Stimulated activated CD8-positive, alpha-beta memory T cell treated with anti-CD3 and anti-CD28 coated beads, Interleukin-15, amount 100 ng/mL, for 48 hours (primary cell): ENCODE measurements at places on chromosomes 7 and 10.
A peak's percentile ranks its signal among the peaks of the same experiment; 100 is the strongest.

DNA sequence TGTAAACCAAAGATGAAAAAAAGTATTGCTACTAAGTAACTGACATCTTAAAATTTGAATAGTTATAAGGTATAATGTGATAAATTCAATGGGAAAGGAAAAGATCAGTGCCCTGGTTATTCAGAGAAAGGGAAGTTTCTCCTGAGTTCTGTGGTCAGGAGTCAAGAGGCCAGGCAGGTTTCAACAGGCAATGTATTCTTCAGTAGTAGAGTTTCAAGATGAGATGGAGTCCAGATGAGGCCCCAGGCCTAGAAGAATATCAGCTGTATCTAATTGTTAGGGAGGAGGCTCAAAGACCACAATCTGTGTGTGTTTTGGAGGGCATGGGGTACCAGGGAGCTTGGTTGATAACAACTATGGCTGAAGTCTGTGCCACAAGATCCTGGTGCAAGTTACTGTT lies 101.4 kb upstream of the DLX6 start:
- DNase-seq, result no peak

GRCh38 chr7:50415844-50416364 lies 34.2 kb downstream of the FIGNL1 start:
- no peak for DNase-seq

DNA sequence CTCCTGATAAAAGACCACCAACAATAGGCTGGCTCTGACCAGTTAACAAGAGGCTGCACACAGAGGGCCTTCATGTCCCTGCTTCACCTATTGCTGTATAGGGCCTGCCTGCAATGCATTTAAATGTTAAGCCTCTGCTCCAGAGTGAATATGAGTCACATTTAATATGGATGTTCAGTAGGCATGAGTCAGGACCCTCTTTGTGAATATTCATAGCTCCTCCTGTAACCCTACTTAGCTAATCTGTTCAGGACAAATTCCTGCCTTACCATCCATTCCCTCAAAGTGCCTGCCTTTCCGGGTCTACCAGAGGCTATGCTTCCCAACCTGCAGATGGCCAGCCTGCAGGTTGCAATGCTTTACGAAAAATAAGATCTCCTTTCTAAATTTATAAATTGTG lies 32.5 kb downstream of the ARHGAP22 start:
- DNase-seq, result no peak

DNA sequence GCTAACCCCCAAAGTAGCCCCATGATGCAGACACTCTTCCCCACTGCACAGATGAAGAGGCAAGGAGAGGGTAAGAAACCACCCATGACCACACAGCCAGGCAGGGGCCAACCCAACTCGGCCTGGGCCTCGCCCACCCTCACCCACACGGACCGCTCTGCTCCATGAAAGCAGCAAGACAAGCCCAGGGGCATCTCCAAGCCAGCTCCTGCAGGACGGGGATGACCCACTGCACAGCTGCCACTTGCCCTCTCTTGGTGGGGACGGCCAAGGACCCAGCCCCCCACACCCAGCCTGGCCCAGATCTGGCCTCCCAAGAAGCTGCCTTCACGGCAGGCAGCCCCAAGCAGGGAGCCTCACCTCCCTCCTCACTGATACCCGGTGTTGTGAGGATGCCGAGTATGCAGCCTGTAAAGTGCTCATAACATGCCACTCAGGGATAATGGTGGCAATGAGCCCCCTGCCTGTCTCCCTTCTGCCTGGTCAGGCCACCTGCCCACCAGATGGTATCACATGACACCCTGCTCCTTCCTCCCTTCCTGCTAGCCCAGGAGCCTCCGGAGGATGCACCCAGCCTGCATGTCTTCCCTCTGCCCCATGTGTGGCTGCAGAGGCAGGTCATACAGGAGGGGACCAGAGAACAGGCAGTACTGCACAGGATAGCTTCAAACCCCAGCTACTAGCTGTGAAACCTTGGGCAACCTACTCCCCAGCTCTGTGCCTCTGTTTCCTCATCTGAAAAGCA lies 23.3 kb downstream of the OGDHL start:
- no peak for DNase-seq

DNA sequence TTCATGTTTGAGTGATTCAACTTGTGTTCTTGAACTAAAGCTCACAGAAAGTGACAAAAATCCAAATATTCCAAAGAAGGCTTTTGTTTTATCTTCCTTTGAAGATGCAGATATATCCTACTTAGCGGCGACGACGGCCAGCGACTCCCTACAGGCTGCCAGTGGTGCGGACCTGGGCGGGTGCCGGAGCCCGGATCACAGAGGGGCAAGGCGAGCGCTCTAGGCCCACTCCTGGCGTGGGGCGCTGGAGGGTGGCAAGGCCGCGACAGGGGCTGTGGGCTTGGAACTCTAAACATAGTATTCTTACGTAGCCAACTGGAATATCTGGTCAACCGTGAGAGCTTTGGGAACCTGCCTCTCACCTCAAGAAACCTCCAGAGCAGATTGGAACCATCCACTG lies 914 bp upstream of the GIMAP7 start:
- no peak for DNase-seq

DNA sequence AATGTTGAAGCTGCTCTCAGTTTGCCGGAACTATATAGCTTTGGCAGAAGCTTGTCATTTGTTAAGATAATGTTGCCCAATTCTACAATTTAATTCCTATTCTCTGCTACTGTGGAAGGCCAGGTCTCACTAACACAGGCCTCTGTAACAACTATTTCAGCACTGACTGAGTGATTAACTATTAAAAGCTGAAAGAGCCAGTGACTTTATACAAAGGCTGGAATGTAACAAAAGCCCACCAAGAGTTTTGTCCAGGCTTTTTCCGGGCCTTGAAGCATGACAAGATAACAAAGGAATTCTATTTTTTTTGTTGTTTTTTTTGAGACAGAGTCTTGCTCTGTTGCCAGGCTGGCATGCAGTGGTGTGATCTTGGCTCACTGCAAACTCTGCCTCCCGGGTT lies 795.6 kb downstream of the PHTF2 start:
- no peak for DNase-seq

DNA sequence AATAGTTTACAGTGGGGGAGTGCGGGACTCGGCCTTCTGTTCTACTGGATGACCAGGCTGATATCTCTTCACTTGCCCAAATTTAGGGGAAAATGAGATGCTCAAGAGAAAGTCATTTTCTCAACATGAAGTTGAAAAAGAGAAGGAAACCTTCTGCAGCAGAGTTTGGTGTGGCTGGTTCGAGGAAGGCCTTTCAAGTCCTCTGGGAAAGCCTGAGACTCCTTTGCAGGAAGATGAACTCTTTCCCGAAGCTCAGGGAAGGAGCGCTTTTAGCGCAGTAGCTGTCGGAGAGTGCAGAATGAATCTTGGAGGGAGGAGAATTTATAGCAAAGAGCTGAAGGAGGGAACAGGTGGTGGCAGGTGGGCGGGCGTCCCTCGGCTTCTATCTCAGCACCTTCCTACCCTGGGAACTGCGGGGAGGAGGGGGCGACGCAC lies at the start of gene ATOH7:
Gene ATOH7 (minus strand): TSS at position 297 of the 435 bp plus-strand sequence. CDS start 436 bp downstream, outside the sequence.
- no peak for DNase-seq

DNA sequence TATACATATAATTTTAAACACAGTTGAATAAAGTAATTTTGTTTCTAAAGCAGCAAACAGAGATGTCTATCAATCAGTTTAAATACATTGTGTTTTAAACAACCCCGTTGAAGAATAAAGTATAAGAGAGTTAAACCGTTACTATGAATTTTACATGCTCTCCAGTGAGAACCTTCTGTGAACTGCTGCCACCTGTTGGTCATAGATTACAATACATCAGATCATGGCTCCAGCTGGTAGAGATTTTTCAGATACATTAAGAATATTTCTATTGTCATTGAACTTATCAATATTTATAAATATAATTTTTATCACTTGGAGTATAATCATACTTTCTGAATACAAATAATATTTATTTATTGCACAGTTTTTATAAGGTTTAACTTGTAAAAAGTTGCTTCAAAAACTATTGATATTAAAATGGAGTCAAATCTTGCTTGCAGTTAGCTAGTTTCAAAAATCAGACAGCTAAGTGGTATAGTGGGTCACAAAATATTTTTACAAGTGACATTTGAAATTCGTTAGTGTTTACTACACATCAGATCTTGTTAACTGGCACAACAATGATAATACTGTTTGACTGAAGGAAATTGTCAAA lies 561.2 kb upstream of the PHF14 start:
- no peak for DNase-seq

DNA sequence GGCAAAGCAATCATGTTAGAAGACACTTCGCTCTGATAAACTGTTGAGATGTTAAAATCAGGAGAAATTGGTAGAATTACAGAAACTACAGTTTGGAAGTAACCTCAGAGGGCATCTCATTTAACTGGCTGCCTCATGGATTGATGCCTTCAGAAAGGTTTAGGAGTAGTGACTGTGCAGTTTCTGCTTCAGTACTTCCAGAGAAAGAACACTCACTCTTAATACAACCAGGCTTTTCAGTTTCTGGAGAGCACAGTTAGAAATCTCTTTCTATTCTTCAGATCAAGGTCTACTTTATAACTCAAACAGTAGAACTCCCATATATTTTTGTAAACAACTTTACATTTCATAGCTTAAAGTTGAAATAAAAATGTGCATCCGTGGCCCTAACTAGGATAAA lies 1358.9 kb upstream of the LRRTM3 start:
- DNase-seq, result no peak

- no peak for DNase-seq
Measured at GRCh38 chr7:132392713-132393112, 183.6 kb downstream of the PLXNA4 start.

GRCh38 chr7:101278461-101279292 lies 33.8 kb upstream of the FIS1 start:
- no peak for DNase-seq

GRCh38 chr10:47042199-47042473 lies 130.9 kb downstream of the PTPN20 start:
- no peak for DNase-seq

DNA sequence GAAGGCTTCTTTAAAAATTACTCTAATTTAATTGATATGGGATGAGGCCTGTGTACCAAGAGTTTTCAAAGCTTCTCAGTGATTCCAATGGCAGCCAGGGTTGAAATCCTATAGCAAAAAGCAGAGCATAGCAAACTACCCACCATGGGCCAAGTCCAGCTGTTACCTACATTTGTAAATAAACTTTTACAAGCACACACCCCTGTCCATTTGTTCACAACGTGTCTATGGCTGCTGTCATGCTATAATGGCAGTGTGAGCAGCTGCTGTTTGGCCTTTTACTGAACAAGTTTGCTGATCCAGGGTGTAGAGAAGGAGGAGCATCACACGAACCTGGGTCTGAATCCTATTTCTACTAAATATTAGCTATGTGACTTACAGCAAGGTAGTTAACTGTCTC lies 50.0 kb downstream of the NPY start:
- DNase-seq, result no peak

GRCh38 chr7:51299391-51300133 lies 17.0 kb downstream of the COBL start:
- DNase-seq, result no peak

GRCh38 chr10:44460416-44460815 lies 75.5 kb upstream of the CXCL12 start:
- DNase-seq, result no peak

DNA sequence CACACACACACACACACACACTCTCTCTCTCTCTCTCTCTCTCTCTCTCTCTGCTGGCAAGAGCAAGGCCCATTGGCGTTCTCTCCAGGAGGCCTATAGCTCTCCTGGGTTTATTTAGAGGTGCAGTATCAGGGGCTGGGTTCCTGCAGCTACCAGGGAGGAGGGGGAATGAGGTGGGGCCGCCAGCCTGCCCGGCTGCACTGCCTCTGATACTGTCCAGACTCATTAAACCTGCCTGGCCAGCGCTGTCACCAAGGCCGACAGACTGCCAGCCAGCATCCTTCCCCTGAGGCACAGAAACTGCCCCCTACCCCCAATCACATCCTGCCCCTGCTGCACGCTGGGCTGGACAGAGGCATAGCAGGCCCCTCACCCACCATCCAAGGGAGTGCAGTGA lies 4.3 kb downstream of the PRRT4 start:
- DNase-seq, result no peak

DNA sequence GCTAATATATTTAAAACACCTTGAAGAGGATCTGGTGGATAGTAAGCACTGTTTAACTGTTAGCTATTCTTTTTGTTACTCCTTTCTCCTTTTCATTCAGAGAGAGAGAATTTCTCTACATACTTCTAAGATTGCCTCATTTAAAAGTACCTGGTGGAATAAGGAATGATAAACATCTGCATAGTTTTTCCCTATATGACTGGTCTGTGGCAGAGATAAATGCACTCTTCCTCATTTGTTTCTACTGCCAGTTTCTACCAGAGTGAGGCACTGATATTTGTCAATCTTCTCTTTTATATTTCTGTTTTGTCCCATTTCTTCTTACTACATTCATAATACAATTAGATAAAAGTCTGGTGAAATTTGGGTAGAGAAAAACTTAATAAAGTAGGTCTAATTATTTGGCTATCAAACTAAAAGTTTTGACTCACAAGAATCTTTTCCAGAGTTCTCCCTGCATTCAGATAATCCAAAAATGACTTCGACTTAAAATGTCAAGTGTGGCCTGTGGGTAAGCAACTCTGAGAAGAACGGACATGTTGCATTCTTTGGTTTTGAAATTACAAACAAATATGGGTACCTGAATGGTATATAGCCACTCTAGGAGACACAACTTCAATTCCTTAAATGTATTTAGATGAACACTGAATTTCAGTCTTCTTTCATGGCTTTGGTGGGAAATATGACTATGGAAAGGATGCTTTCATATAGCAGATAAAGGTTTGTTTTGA lies 38.8 kb downstream of the RNLS start:
- no peak for DNase-seq

- DNase-seq, result no peak
Measured at GRCh38 chr10:30170814-30171213, 111.4 kb upstream of the JCAD start.

- no peak for DNase-seq
Measured at GRCh38 chr7:70489813-70490212, 642.1 kb upstream of the GALNT17 start.

GRCh38 chr10:47300429-47300931 lies 483 bp downstream of the GDF10 start:
- DNase-seq, result no peak

- DNase-seq, result no peak
Measured at GRCh38 chr10:13775786-13776775, 189.3 kb downstream of the PRPF18 start.

DNA sequence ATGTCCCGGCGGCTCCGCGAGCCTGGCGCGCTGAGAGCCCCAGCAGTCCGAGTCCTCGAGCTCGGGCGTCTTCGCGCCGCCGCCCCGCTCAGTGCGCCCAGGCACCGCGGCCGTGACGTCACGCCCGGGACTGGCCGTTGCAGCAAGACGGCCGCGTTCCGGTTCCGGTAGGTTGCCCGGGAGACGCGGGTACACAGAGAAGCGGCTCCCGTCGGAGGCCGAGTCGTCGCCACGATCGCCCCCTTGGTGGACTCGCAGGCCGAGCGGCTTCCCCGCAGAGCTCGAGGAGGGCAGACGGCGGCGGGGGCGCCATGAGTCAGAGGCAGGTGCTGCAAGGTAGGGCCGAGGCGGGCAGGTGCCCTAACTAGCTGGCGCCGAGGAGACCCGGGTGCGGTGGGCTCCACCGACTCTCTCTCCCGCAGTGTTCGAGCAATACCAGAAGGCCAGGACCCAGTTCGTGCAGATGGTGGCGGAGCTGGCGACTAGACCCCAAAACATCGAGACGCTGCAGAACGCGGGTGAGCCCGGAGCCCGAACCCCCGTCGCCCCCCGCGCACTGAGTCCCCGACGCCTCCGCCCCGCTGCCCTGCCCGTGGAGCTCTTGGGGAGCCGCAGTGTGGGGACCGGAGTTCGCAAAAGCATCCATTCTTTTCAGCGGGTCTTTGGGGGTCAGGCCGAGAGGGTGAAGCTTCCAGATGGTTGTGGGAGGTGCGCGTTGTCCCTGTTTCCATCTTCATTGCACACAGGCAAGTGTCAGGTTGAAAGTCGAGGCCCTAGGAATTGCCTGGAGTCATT lies at the start of gene SPAG6:
Gene SPAG6 (plus strand): TSS at position 196 of the 795 bp plus-strand sequence. CDS start 116 bp downstream, at position 312.
- peak; percentile 53 for DNase-seq
